ENCODE measurements at places on chromosomes 7 and 10.

GRCh38 chr10:88660598-88660884, 3.7 kb upstream of the LIPF start:
- DNase-seq, result no peak

DNA sequence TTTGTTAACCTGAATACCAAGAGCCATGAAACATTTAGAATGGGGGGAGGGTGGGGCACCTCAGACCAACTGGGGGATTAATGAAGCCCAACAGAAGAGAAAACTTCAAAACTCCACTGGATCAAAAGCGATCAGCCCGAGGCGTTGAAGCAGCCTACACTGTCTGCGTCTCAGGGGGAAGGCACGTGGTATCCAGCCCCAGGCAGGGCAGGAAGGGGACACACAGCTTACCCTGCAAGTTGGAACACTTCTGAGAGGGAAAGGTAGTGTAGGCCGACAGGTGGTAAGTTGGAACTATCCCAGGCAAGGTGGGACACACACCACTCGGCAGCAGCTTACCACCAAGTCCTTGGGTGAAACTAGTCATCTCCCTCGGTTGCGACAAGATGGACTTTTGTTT, 102.9 kb downstream of the TAX1BP1 start:
- DNase-seq, result no peak

- no peak for DNase-seq
Observed at GRCh38 chr10:107028236-107028635, 136.3 kb downstream of the SORCS1 start.

DNA sequence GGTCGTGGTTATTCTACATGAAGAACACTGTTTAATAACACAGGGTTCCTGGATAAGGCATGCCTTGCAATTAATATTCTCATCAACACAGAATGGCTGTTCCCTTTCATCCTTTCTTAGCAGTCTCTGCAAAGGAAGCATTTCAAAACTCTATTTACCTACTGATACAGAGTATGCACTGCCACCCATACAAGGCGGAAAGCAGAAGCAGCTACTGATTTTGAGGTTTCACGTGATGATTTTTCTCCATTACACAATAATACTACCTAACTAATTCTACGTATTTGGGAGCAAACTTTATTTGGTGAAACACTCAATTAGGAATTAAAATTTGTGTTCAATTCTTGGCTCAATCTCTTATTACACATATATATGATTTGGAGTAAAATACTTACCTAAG, 43.0 kb upstream of the COL1A2 start:
- no peak for DNase-seq

GRCh38 chr10:77553311-77553710, 84.3 kb downstream of the KCNMA1 start:
- DNase-seq, result no peak

DNA sequence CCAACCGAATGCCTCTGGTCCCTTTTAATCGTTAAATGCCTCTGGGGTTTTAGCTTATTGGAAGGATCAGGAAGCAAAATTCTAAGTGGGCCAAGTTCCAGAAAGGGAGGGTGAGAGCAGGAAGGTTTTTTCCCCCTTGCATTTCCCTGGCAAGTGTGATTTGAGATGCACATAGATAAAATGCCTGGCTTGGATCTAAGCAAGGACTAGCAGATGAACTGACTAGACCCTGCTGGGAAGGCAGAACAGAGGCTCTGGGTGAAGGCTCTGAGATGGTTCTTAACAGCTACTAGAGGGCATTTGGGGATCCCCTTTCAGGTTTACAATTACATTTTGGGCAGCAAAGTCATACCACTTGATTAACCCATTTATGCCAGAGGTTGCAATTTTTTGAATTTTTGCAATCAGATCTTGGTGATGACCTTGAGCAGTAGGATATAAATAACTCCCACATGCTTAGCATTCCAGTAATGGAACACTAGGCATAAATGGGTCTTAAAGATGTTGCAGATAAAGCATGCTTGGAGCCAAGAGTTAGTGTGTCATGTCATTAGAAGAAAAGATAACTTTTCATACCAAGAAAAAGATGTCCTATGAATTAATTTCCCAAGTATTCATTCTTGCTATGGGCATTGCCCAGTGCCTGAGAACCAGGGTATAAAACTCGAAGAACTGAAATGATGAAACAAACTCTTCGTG, 205.9 kb downstream of the SEC23IP start:
- DNase-seq, result no peak

GRCh38 chr10:105503714-105504113, 862.6 kb downstream of the SORCS3 start:
- DNase-seq, result no peak

- peak; percentile 7 for DNase-seq
Observed at GRCh38 chr7:107505997-107506673, 36.3 kb downstream of the GPR22 start.

- DNase-seq, result no peak
Observed at GRCh38 chr10:93397020-93397419, 85.1 kb downstream of the MYOF start.

DNA sequence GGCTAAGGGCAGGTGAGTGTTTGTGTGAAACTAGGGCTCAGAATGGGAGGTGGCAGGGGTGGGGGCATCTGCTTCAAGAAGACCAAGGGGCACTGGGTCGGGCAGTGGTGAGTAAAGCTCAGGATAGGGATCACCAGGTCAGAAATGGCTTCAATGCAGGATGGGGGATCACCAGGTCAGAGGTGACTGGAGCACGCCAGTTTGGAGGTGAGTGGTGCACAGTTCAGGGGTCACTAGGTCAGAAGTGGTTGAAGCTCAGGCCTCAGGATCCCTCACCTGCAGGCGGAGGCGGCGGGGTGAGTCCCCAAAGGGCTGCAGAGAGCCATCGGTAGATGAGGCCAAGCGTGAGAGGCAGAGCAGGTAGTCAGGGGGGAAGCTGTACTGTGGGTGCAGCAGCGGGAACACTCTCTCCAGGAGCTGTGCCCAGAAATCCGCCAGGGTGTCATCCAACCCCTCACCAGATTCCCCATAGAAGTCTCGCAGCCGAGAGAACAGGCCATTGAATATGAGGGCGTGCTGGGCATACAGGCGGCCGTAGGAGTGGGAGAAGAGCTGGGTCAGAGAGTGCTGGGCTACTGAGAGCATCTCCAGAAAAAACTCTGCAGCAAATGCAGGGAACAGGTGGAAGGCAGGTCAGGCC, 1.8 kb downstream of the GPC2 start:
- DNase-seq, result no peak

DNA sequence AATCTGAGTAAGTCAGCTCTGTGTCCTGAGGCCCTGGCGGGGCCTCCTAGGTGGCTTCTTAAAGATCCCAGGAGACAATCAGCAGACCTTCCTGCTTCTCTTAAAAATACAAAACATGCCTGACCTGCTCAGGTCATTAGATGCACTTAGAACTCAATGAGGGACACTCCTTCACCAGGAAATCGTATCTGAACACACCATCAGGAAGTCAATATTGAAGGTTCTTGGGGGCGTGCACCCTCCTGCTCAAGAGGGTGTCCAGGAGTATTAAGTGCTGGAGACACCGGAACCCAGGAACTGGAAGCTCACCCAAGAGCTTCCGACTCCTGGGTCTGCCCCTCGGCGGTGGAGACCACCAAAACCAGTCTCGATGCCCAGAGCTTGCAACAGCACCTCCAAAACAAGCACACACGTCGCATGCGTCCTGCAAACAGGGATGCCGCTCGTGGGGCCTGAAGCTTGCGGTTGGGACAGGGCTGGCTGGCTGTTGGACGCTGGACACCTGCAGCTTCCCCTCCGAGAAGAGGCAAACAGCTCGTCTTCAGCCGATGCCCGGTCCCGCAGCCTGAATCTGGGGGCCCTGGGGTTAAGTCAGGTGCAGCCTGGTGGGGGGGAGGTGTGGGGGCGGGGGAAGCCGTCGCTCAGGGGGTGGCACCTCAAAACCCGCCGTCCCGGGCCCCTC, 803 bp downstream of the RAPGEF5 start:
- DNase-seq, result no peak

DNA sequence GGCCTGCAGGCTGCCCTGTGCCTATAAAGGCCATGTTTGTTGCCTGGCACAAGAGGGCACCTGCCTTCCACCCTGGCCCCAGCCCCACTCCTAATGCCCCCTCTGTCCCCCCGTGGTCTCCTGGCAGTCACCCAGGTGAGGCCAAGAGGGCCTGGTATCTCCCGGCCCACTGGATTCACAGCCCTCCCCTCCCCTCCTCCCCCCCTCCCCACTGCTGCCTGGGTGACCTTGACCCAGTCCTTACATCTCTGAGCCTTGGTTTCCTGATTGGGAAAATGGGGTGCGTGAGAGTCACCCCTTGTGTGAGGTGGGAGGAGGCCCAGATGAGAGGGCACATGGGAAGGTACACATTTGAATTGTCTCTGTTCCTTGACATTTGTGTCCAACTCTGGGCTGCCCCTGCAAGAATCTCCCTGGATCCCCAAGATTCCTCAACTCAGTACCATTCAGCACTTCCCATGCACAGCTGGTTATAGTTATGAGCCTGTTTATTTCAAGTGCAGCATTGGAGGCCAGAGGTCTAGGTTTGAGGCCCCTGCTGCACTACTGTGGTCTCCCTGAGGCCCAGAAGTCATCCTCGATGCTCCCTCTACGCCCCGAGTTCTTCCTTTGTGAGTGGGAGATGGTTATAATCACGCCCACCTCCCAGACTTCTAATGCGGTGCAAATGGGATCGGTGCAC, 58.9 kb downstream of the TMEM270 start:
- no peak for DNase-seq

DNA sequence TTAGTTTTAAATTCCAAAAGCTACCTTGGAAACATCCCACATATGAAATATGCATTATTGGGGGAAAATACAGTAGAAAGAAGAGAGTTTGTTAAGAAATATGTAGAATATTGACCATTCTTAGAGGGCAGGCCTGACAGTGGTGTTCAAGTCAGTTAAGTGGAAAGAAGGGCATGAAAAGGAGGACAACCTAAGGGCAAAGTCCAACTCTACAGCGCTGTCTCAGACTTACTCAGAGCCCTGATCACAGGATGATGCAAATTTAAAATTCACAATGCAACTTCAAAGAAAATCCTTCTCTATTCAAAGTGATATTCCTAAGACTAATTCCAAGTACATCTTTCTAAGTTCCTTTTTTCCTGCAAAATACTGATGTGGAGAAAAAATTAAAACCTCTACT, 139.1 kb upstream of the LRRTM3 start:
- no peak for DNase-seq

DNA sequence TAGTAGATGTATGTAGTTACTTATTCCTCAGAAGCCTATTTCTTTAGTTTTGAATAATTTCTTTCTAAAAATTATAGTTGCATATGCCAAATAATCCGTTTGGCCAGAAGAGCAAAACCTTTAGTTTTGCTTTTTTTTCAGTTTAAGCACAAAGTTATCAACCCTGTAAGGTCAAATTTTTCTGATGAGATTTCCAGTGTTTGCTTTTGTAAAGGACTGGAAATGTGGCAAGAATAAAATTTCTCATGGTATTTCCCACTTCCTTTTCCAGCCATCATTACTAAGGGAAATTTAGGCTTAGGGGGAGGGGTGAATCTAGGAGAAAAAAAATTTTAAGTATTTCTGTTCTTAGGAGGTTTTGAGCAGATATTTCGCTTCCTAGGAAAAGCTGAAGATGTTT, 7.6 kb downstream of the CALD1 start:
- DNase-seq, result peak; percentile 75

DNA sequence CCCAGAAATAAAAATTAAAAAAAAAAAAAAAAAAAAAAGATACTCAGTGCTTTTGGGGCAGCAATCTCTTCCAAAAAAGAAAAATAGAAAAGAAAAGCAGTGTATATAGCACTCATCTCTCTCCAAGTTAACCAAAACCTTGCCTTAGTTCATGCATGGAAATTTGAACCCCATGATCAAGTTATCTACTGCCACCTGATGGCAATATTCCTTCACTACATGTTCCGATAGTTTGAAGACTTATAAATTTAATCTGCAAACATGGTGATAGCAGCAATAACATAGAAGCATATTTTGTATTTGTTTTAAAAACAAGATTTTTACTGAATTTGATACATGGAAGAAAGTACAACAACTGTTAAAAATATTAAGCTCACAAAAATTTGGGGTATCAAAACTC, 48.6 kb upstream of the SLIT1 start:
- peak; percentile 72 for DNase-seq

DNA sequence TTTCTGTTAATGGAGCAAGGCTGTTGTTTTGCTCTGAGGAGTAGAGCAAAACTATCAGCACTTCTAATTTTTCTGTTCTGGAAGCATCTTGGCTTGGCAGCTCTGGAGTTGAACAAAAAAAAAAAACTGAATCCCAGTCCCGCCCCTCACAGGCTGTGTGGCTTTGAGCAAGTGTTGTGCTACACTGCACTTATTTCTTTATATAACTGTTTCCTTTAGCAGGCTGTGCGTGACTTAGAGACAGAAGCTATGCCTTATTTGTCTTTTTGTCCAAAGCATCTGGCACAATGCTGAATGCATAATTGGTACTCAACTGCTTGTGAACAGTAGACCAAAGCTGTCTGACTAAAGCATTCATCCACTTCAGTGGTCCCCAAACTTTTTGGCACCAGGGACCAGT, 96.1 kb downstream of the AMPH start:
- no peak for DNase-seq

GRCh38 chr10:30985512-30985911, 46.2 kb downstream of the ZNF438 start:
- peak; percentile 55 for DNase-seq

GRCh38 chr10:29245476-29245875, 43.4 kb upstream of the LYZL1 start:
- DNase-seq, result no peak
